CD4-positive, alpha-beta T cell treated with Interleukin-4 for 1 hour (primary cell): ENCODE measurements at places on chromosomes 2 and 18.

DNA sequence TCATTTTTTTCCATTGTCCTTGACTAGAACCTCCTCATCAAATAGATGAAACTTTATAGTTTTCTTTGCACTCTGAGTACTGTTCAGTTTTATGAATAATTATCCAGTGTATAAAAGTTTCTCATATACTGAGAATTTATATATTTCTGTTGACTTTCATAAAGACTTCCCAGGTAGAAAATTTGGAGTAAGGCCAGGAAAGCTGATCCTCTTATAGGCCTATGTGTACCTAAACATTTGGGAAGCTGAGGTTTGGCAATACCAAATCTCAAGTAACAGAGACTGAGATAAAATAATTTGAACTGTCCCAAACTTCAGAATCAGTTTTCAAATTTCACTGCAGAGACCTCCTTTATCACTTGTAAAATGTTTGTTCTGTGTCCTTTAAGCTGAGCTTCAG is 43.4 kb downstream of the CCDC102B start:
- DNase-seq: no peak

DNA sequence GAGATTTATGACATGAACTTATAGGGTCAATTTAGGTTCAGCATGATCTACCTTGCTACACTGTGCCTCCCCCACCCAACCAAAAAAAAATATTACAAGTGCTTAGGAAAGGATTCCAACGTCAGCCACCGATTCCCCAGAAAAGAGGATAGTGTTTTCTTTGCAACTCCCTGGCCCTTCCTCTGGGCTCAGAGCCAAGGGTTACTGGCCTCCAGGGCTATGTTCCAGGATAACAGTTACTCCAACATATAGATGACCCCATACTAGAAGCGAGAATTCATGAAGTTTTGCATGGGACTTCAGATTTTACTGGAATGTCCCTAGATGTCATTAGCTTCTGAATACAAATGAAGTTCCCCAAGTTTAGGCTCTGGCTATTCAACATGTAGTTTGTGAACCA is 172.1 kb downstream of the UPP2 start:
- DNase-seq: no peak

DNA sequence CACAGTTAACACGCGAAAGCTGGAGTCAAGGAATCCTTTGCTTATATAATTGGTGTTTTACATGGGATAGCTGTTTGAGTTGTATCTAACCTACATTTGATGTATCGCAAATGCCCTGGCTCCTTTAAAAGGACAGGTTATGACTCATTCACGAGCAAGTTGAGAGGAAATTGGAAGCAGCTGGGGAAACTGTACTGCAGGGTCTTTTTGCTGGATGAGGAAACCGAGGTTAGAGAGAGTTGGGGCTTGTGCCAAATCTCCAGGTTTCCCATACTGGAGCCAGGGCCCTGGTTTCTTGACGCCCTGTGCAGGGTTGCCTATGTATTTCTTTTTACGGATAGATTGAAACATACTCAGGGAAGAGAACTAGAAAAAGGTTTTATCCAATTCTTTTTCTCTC is 60.0 kb upstream of the SPTBN1 start:
- no peak for DNase-seq

- DNase-seq: no peak
These were observed 17.0 kb downstream of the SNED1 start for GRCh38 chr2:241015439-241015838.

GRCh38 chr2:78992451-78992806 is 33.1 kb upstream of the REG3G start:
- DNase-seq: no peak

DNA sequence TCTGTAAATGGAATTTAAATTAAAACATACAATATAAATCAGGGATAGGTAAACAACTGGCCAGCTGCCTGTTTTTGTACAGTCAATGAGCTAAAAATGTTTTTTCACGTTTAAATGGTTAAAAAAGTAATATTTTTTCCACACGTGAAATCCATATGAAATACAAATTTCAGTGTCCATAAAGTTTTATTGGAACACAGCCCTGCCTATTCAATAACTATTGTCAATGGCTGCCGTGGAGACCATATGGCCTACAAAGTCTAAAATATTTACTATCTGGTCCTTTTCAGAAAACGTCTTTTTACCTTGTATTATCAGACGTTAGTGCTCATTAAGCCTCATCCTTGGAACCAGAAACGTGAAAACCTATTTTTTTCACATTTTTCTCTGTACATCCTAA is 1.3 kb downstream of the TMEM17 start:
- no peak for DNase-seq

DNA sequence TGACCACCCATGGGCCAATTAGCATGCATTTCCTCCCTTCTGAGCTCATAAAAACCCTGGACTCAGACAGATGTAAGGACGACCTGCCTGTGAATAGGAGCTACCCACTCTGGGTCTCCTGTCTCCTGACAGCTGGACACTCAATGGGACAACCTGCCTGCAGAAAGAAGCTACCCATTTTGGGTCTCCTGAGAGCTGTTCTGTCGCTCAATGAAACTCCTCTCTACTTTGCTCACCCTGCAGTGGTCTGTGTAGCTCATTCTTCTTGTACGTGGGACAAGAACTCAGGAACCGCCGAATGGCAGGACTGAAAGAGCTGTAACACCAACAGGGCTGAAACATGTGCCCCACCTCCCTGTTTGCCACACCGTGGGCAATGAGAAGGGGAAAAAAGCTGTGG is 60.3 kb upstream of the DYNC1I2 start:
- DNase-seq: no peak

DNA sequence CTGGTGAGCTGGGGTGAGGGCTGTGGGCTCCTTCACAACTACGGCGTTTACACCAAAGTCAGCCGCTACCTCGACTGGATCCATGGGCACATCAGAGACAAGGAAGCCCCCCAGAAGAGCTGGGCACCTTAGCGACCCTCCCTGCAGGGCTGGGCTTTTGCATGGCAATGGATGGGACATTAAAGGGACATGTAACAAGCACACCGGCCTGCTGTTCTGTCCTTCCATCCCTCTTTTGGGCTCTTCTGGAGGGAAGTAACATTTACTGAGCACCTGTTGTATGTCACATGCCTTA is 10.5 kb downstream of the PROC start:
- DNase-seq: no peak

GRCh38 chr18:37836071-37836970 is 270.7 kb upstream of the CELF4 start:
- DNase-seq: no peak

DNA sequence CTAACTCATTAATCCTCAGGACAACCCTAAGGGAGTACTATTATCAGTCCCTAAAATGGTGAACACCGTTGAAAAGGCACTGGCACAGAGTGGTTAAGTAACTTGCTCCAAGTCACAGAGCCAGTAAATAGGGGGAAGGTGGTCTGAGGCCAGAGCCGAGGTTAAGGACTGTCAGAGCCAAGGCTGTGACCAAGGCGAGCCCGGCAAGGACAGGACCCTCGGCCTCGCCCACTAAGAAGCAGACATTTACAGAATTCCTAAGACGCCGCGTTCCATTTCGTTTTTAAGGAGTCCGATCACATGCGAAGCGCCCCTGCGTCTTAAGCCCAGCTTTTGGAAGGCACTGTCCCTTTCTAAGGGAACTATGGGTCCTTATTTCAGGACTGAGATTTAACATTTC is 1.1 kb downstream of the PDIA6 start:
- no peak for DNase-seq

DNA sequence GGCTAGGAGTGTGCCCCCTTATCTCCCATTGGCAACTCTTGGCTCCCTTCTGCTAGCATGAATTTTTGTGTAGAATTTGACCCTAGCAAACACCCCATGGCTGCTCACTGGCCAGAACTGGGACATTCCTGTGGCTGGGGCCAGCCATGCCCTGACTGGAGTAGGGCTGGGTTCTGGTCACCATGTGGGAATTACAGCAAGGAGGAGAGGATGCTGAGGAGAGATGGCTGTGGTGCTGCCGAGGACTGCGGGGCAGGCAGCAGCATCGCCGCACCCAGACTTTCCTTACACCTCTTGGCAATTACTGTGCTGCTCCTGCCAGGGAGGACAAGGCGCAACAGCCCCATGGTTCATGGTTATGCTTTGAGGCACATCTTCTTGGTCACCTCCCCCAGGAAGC is 12.7 kb downstream of the KCNF1 start:
- DNase-seq: no peak

- DNase-seq: peak; percentile 46
These were observed 8.7 kb upstream of the TGIF1 start for GRCh38 chr18:3441290-3441689.

DNA sequence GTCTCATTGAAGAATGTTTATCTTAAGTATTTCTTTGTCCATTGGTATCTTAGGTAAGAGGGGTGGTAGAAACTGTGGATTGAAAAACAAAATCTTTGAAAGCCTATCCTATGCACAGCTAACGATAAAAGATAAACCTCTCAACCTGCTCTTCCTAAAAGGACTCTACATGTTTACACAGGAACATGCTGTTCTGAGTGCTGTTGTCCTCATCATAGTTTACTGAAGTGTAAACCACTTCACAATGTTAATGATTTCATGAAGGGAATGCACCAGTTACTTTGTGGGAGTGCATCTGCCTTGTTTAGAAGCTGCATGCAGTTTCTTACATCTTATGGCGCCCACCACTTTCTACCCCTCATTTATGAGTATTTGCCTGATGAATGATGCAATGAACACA is 1.2 kb downstream of the ACMSD start:
- no peak for DNase-seq

GRCh38 chr2:144152817-144153271 is 367.1 kb downstream of the ZEB2 start:
- DNase-seq: peak; percentile 20

- no peak for DNase-seq
These were observed 293.0 kb upstream of the CDH2 start for GRCh38 chr18:28469946-28470345.

GRCh38 chr2:172596776-172597175 is 40.9 kb downstream of the PDK1 start:
- DNase-seq: no peak

- no peak for DNase-seq
These were observed 222.2 kb downstream of the BCL11A start for GRCh38 chr2:60331115-60331809.

DNA sequence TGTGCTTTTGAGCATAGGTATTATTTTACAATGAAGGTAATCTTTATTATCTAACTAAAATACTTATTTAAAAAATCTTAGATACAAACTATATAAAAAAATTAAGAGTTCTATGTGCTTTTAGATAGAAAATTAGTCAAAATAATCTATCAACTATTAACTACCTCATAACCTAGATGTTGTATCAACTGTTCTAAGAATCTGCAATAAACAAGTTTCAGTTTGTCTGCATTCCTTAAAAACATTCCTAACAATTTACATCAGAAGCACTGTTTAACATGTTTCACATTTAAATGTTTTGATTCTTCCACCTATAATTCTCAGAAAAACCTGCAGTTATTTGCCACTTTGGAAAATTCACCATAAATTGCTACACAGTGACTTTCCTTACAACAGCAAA is 33.3 kb downstream of the NDUFS1 start:
- no peak for DNase-seq

- no peak for DNase-seq
These were observed 80.1 kb downstream of the SOCS6 start for GRCh38 chr18:70368903-70369302.

DNA sequence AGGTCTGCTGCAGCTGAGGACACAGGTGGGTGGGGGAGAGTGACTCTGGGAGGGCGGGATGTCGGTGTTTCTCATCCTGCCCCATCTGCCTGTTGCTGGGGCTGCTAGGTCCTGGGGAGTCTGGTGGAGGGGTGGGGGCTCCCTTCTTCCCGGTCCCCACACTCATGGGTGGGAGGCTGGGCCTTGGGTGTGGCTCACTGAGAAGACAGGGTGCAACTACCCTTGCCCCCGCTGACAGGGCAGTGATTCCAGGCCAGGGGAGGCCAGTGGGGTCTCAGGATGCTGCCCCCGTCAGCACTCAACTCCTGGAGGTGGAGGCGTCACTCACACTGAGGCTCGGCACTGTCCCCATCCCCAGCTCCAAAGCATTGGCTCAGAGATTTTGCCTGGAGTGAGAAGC is 7.7 kb upstream of the NFATC1 start:
- no peak for DNase-seq

DNA sequence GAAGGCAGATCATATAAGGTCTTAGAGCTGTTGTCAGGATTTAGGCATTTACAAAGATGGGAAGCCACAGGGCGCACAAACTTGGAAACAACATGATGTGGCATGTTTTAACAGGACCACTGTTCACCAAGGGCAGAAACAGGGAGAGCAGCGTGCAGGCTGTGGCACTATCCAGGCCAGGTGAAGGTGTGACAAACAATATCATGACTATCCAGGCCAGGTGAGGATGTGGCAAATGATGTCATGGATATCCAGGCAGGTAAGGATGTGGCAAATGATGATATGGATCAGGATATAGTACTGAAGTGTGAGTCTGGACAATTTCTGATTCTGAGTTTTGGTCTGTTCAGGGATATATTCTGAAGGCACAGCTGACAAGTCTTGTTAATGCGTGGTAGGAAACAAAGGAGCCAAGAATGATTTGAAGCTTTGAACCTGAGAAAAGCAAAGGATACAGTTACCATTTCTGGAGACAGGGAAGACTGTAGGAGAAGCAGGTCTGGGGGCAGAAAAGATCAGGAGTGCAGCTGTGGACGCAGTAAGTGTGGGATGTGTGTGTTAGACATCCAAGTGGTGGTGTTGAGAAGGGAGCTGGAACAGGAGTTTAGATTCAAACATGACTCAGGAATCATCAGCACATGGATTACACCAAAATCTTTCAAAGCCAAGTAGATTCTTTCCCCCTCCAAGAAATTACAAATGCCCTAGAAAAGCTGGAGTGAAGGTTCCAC is 205.9 kb downstream of the TMEM163 start:
- no peak for DNase-seq

GRCh38 chr2:205170399-205170798 is 511.9 kb upstream of the NRP2 start:
- DNase-seq: no peak

DNA sequence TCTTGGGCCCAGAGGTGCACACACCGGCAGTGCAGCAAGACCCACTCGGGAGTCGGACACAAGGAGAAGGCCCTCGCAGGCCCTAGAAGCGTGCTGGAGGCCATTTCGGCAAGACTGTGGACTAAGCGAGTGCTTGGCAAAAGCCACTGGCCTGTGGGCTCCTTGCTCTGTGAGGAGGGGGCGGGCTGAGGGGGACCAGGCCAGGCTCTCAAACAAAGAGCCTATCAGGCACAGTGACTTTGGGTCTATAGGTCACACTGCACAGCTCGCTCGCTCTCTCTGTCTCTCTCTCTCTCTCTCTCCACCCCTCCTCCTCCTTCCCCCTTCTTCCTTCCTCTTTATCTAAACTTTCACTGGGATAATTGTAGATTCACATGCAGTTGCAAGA is 23.6 kb upstream of the ZCCHC2 start:
- DNase-seq: no peak

- no peak for DNase-seq
These were observed 4.5 kb upstream of the KIDINS220 start for GRCh38 chr2:8841932-8842331.

GRCh38 chr2:125581557-125581956 is 1074.4 kb upstream of the GYPC start:
- no peak for DNase-seq

DNA sequence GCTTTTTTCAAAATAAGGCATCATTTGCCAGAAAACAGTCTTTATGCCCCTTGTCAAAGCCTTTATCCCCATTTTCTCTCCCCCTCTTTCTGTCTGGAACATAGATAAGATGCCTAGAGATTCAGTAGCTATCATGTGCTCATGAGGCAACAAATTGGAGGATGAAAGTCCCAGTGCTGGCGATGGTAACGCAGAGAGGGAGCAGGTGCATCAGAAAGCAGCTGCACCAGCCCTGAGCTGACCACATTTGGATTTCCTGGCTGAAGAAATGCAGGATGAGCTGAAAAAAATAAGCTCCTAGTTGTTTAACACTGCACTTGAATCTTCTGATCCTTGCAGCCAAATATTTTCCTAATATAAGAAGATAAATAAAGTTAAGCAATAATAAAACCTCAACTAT is 48.0 kb downstream of the LOXHD1 start:
- DNase-seq: no peak
